Cerebellar cortex (tissue), 1 donor: ENCODE measurements at places on chromosomes 1 and 21.

DNA sequence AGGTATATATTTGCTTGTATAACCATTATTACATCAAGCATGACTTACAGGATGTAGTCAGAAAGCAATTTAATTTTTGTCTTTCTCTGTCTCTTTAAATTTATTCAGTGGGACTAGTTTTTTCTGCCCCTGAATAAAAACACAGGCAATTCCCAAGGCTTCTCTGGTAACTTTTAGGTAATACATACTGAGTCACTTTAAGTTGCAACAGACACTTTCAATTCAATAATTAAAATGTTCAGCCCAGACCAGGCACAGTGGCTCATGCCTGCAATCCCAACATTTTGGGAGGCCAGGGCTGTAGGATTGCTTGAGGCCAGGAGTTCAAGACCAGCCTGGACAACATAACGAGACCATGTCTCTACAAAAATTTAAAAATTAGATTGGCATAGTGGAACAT lies 12.3 kb downstream of the SLC44A3 start:
- DNase-seq = no peak

GRCh38 chr1:215476541-215476940 lies 90.6 kb upstream of the KCTD3 start:
- no peak for DNase-seq

GRCh38 chr21:42878678-42878992 lies 704 bp downstream of the WDR4 start:
- DNase-seq = no peak

DNA sequence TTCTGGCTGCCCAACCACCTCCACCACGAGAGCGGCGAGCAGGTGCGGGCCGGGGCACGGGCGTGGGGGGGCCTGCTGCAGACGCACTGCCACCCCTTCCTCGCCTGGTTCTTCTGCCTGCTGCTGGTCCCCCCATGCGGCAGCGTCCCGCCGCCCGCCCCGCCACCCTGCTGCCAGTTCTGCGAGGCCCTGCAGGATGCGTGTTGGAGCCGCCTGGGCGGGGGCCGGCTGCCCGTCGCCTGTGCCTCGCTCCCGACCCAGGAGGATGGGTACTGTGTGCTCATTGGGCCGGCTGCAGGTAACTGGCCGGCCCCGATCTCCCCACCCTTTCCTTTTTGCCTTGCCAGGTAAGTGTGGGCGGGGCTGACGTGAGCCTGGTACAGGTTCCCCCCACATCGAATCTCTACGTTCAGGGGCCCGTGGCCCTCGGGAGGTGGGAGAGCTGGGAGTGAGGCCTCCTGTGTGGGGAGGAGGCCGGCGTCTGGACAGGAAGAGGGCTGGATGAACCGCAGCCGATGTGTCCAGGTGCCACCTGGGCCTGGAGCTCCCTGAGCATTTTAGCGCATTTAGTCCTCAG lies 51.7 kb downstream of the COL18A1 start:
- DNase-seq = no peak

GRCh38 chr1:205751036-205751651 lies 1.2 kb upstream of the NUCKS1 start:
- DNase-seq = no peak
